ENCODE measurements at places on chromosomes 5 and 9.

DNA sequence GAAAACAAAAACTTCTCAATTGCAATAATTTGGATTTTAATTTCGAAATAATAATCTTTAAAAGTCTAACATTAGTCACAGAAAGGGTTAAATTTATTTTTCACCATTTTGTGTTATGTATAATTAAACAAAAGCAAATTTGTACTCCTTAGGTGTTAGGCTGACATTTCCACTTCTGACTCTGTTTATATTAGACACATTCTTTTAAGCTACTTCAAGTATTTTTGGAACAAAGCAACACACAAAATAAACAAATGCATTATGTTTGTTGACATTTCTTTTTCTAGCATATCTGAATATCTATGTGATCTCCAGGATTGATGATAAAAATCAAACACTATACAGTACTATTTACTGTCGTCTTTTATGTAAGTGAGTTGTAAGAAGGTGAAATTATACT, 44.3 kb upstream of the NIPBL start:
- no peak for DNase-seq

GRCh38 chr5:125298746-125299379, 552.4 kb upstream of the ZNF608 start:
- DNase-seq, result no peak

GRCh38 chr5:147554261-147554817, 44.5 kb upstream of the DPYSL3 start:
- DNase-seq, result no peak

DNA sequence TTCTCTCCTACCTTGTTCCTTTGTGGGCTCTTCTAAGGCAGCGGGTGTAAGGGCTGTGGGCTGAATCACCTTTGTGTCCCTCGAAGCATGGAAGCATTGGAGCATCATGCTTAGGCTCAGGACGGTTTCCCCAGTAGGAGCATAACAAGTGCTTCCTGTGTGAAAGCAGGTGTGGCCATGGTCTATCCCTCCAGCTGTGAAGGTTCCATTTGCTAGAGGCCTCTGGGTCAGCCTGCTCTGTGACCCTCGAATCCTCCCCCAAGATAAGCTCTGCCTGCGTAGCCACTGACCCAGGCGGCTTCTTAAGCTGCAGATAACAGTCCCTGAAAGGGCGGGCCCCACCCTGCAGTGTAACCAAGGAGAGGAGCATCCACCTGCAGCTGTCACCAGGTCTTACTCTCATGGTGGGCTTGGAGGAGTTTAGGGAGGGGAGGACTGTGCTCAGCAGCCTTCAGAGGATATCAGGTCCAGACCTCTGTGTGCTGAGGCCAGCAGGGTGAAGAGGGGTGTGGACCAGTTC, 8.4 kb upstream of the NDST1 start:
- no peak for DNase-seq

- DNase-seq, result no peak
Observed at GRCh38 chr9:135083241-135083810, 4.1 kb upstream of the OLFM1 start.

GRCh38 chr9:136193127-136193890, 11.6 kb downstream of the LHX3 start:
- DNase-seq, result no peak

- no peak for DNase-seq
Observed at GRCh38 chr5:17359451-17360011, 138.5 kb upstream of the TAF11L2 start.

GRCh38 chr5:96509721-96510350, 76.8 kb upstream of the PCSK1 start:
- no peak for DNase-seq

DNA sequence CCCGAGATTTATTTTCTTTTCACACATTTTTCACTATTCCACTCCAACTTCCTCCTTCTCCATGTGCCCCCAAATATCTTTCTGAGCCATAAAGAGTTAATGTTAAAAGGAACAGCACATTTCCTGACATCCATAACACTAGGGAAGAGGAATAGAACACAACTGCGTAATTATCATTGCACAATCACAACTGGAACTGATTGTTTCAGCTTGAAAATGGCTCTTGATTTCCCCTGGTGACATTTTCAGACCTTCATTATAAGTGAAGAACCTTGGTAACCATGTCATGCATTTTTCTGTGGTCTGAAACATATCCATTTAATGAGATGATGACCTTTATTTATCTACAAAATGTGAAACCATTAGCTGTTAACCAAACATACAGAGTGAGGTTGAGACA, 82.4 kb downstream of the PCSK1 start:
- DNase-seq, result no peak

- no peak for DNase-seq
Observed at GRCh38 chr9:26565118-26565517, 327.5 kb downstream of the CAAP1 start.

DNA sequence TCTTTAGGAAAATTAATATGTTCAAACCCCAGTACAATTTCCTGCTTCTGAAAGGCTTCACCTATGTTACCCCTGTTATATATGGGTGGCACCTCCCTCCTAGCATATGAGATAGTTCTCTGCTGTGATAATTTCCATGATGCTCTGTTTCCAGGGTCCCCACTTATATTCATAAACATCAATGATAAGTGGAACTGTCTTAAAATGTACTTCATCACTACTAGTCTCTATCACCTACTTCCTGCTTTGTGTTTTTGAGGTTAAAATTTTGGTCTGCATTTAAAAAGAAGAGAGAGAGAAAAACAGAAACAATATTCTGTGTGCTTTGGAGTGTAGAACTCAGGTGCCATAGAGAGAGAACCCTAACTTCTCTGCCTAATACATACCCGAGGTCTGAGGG, 234.7 kb downstream of the HTR1A start:
- no peak for DNase-seq

DNA sequence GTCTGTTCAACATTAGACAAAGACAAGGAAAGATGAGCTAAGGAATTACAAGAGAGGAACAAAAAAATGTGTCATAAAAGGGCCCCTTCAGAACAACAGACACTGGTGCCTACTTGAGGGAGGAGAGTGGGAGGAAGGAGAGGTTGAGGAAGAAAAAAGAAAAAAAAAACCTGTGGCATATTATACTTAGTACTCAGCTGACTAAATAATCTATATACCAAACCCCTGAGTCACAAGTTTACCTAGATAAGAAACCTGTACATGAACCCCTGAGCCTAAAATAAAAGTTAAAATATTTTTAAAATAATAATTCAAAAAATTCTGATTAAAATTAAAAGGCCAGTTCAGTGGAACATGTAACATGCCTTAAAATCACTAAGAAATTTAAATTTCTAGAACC, 107.3 kb downstream of the MTREX start:
- no peak for DNase-seq

- DNase-seq, result no peak
Observed at GRCh38 chr9:129486756-129487657, 133.9 kb downstream of the C9orf50 start.

GRCh38 chr9:124210697-124211096, 47.1 kb upstream of the NEK6 start:
- DNase-seq, result no peak

DNA sequence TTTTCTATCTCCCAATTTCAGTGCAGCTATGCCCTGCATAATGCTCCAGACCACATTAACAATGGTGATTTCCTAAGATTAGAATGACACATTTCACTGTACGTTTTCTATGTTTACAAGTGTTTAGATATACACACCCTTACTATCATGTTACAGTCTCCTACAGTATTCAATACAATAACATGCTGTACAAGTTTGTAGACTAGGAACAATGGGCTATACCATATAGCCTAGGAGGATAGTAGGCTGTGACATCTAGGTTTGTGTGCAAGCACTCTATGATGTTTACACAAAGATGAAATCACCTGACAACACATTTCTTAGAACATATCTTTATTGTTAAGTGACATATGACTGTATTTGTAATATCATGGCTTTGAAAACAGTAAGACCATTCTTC, 1435.6 kb upstream of the NUDT12 start:
- DNase-seq, result no peak

DNA sequence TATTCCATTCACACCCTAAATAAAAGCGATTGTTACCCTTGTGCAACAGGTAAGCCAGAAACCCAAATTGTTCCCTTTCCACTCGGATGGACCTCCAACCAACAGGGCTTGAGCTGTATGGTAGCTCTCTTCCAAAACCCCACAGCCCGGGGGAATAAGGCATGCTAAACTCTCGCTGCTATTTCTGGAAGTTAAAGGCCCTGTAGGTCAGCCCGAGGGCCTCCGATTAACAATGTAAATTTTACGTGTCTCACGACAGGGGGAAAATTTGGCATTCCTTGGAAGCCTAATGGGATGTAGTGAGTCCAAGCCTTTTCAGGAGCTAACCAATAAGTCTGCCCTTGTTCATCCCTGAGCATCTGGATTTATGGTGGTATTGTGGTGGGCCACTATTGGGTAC, 26.0 kb downstream of the CNOT8 start:
- no peak for DNase-seq

GRCh38 chr9:33952066-33952465, 96.6 kb downstream of the UBAP2 start:
- no peak for DNase-seq

DNA sequence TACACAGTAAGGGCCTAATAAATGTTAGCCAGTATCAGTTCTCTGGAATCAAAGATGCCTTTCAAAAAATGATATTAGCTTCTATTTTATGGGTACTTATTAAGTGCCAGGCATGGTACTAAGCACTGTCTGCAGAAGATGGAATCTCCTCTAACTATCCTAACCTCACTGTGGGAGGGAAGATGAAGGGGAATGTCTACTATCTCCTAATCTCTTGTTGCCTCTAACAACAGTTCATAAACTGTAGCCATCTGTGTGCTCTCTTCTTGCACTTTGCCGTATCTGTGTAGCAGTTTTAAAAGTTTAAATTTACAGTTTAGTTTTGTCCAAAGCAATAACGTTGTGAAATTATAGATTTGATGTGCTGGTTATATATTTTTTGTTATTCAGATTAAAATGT, 99.6 kb upstream of the CCDC112 start:
- no peak for DNase-seq

DNA sequence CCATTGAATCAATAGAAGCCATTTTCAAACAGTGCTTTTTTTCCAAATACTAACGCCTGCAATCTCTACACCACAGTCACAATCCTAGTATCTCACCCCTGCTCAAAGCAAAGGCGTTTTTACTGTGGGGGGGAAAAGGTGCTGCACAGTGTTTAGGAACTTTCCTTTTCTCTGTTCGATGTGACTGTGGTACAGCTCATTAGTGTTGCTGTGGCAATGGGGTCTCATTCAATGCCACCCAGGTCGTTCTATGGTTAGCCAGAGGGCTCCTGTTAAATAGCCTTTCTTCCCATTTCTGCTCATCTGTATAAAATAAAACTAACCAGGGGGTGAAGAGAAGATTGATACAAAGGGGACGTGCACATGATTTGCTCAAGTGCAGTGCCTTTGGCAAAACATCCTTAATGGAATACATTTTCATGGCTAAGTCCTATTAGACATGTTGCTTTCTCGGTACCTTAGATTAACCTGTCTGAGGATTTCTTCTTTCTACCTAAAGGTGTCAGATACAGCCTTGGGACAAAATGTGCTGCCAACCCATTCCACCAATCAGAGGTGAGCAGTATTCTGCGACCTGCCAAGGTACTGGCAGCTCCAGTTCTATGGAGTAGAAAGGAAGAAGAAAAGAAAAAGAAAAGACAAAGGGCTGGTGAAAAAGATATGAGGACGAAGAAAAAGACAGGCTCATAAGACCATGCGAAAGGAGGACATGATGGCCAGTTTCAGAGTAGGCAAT, 651.4 kb upstream of the DMAC1 start:
- no peak for DNase-seq

- DNase-seq, result no peak
Observed at GRCh38 chr5:140217299-140218026, 42.5 kb downstream of the CYSTM1 start.

DNA sequence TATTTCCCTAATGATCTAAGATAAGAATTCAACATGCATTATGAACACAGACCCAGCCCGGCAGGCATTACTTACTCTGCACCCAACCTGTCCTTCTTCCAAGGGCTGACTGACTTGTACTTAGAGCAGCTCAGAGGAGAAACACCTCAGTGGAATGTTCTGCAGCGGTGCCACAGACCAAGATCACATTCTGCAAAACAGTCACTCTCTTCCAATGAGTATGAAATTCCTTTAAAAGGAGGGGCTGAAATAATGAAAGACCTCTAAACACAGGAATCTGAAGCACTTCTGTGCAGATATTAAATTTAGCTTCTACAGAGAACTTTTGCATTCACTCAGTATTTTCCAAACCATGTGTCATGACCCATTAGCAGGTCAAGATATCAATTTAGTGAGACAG, 172.9 kb downstream of the ZDHHC21 start:
- no peak for DNase-seq

DNA sequence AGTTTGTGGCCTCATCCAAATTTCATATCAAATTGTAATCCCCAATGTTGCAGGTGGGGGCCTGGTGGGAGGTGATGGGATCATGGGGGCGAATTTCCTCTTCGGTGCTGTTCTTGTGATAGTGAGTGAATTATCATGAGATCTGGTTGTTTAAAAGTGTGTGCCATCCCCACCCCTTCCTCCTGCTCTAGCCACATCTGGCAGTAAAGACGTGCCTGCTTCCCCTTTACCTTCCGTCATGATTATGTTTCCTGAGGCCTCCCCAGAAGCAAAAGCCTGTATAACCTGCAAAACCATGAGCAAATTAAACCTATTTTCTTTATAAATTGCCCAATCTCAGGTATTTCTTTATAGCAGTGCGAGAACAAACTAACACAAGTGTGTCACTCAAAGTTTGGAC, 71.0 kb upstream of the MOCS2 start:
- DNase-seq, result no peak

DNA sequence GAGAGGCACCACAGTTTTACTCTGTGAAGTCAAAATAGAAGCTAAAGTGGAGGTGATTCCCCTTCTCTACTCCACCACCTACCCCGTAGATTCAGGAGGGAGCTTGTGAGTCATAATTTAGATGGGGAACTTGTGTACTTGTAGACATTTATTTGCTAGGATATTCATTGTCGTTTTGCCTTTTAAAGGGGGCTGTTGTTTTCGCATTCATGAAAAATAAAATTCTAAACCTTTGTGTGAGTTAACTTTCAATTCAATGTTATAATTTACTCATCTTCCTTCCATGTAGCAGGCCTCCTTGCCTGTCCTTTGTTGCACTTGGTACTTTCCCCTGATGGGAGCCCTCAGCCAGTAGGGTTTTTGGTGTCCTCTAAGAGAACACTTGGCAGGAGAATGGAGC, 22.0 kb downstream of the SECISBP2 start:
- DNase-seq, result no peak

DNA sequence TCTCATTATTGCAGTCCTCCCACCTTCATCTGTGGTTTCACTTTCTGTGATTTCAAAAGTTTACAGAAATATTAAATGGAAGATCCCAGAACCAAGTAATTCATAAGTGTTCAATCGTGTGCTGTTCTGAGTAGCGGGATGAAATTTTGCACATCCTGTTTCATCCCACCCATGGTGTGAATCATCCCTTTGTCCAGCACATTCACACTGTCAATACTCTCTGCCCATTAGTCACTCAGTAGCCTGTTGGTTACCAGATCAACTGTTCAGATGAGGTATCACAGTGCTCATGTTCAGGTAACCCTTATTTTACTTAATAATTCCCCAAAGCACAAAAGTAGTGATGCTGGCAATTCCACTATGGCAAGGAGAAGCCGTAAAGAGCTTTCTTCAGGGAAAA, 26.8 kb downstream of the FAM81B start:
- DNase-seq, result no peak
